ENCODE measurements at places on chromosomes 1 and 21. TPM values are rescaled to one million over a fixed set of nuclear protein-coding genes. Genes with fewer than 3 reads are reported as not detected.

GRCh38 chr1:75901371-75901770 lies 30.8 kb downstream of the ASB17 start:
- no peak for DNase-seq

GRCh38 chr1:182330303-182330702 lies 61.3 kb downstream of the GLUL start:
- DNase-seq = no peak

C1orf185 gene
- not detected for total RNA-seq

DNA sequence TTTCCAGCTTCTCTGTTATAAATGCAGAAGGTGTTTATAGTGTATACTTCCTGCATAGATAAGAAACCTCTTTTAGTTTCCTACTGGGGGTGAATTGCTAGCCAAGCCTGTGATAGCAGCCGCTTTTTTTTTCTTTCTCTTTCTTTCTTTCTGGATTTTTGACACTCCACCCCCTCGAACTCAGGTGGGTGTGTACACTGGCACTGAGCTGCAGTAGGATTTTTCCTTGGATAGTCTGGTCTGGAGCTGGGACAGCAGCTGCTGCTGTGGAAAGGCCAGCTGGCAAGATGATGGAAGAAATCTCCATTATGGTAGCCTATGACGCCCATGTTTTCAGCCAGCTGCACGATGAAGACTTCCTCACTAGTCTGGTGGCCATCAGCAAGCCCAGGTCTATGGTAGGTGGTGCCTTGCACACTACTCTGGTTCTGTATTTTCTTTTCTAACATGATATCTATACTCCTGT lies 122.5 kb upstream of the CACYBP start:
- DNase-seq = no peak

GRCh38 chr21:38878379-38879179 lies 72.8 kb downstream of the ETS2 start:
- DNase-seq = no peak

- no peak for DNase-seq
Measured at GRCh38 chr1:58929671-58930325, 146.0 kb upstream of the JUN start.

DNA sequence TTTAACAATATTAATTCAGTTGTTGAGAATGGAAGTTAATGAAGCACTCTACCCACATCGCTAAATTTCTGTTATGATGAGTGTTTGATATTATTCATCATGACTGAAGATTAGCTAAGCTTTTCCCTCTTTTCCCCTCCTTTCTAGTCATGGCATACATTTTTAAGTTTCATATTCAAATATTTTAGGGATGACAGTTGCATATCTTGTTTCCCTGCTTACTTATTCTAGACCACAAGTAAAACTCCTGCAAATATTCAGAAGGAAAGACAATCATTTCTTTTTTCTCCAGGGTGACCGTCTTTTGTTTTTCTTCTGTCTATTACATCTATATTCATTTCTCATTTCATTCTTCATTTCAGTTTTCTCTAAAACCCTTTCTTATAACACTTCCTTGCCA lies 906.0 kb downstream of the ADGRL2 start:
- DNase-seq = no peak

- no peak for DNase-seq
Measured at GRCh38 chr1:206770531-206771337, at the start of gene IL19. IL19 (plus strand) TSS chr1:206770773; CDS start chr1:206836663, 65,890 bp downstream.

DNA sequence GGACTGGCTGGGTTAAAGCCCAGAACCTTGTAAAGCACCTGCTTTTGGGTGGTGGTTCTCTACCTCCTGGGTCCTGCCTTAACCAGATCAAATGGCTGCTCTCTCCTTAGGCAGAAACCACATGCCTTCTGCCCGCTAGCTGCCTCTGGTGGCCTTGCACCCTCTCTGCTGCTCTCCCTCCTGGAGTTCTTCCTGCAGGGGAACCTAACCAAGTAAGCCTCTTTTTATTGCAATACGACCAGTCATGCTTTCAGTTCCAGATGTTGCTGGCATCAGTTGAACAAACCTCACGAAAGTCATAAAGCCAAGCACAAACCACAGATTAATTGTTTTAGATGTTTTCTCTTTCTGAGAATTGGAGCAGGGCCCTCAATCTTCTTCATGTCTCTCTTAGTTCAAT lies 118.9 kb downstream of the GDAP2 start:
- DNase-seq = no peak

DNA sequence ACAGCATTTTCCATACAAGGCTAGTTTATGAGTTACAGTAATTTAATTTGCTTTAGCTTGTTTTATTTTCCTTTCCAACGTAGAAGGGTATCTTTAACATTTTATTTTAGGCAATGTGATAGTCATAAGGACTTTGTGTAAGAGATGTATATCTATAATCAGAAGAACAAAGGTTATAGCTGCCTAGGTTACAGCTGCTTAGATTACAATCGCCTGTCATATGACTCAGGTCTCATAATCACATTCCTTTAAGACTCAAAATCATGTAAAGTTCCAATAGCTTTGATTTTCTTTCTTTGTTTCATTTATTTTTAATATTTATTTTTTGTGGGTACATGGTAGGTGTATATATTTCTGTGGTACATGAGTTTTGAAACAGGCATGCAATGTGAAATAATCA lies 37.8 kb upstream of the COP1 start:
- DNase-seq = no peak

PGLYRP4 gene
- total RNA-seq = not detected

GRCh38 chr1:190452272-190452848 lies 25.3 kb downstream of the BRINP3 start:
- no peak for DNase-seq

DNA sequence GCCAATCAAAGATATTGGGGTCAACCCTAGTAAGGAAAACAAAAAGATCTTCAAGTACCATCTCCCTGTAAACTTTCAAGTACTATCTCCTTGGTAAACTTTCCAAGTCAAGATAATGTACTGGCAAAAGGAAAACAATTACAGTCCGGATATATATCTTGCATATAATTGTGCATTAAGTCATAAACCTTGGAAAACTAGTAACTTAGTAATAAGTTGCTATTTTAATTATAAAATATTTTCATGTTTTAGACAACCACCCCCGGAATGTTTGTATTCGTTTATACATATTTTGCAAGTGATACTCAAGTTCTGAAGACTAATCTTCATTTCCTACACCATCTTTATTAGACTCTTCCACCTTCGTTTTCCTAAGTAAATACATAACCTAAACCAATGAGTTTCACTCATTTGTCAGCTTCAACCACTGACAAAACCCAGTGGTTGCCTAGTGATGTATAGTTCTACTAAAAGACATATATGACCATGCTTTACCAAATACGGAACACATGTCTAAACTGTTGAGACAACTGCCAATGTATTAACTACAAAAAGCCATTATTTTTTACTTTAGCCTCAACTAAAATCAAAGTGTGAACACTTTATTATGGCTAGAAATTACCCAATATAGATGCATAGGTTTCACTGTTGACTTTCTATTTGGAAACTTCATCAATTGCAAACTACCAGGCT lies 1.7 kb downstream of the AKT3 start:
- DNase-seq = no peak

AMY2A gene
- not detected for total RNA-seq

OR2L2 gene
- total RNA-seq = 0.18 TPM

PLA2G2F gene
- not detected for total RNA-seq

SPRR1A gene
- total RNA-seq = not detected

DNA sequence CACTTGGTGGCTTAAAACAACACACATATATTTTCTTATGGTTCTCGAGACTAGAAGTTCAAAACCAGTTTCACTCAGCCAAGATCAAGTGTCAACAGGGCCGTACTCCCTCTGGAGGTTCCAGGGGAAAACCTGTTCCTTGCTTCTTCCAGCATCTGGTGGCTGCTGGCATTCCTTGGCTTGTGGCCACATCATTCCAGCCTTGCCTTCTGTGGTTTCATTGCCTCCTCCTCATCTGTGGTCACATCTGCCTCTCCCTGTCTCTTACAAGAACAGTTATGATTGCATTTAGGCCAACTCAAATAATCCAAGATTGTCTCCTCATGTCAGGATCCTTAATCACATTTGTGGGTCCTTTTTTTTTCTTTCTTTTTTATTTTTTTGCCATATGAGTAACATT lies 240.7 kb upstream of the HOOK1 start:
- no peak for DNase-seq
